ENCODE measurements at places on chromosomes 4 and X. TPM values are rescaled to one million over a fixed set of nuclear protein-coding genes. Genes with fewer than 3 reads are reported as not detected.

ZFP42 gene
- 0.14 TPM for total RNA-seq

HMX1 gene
- total RNA-seq, result not detected

ALPK1 gene
- total RNA-seq, result 25.7 TPM

ZMAT1 gene
- total RNA-seq, result 0.09 TPM

FAM184B gene
- under 0.01 TPM for total RNA-seq

SMR3A gene
- total RNA-seq, result not detected

CPZ gene
- total RNA-seq, result 14.5 TPM

ADH1A gene
- not detected for total RNA-seq

SLC49A3 gene
- 2.7 TPM for total RNA-seq

PABPC4L gene
- total RNA-seq, result 1.5 TPM

CHIC1 gene
- 7.5 TPM for total RNA-seq

PCDH7 gene
- 52.8 TPM for total RNA-seq

CRMP1 gene
- total RNA-seq, result under 0.01 TPM

LIMCH1 gene
- 16.5 TPM for total RNA-seq

RBMXL3 gene
- total RNA-seq, result not detected

CTAG1A gene
- not detected for total RNA-seq

PNCK gene
- total RNA-seq, result 0.74 TPM

H2BW2 gene
- not detected for total RNA-seq

NXT2 gene
- total RNA-seq, result 10.8 TPM

SSX4 gene
- not detected for total RNA-seq

OTUD6A gene
- not detected for total RNA-seq

ASMT gene
- total RNA-seq, result not detected

CUL4B gene
- 20.5 TPM for total RNA-seq

MAPK10 gene
- 14.4 TPM for total RNA-seq

TMEM31 gene
- 0.14 TPM for total RNA-seq

ANOS1 gene
- under 0.01 TPM for total RNA-seq

TRPC3 gene
- total RNA-seq, result 2.0 TPM

MID2 gene
- 13.1 TPM for total RNA-seq

IL13RA1 gene
- 56.0 TPM for total RNA-seq

FRMPD4 gene
- total RNA-seq, result 2.4 TPM

PDE6B gene
- total RNA-seq, result 1.3 TPM

SSX2 gene
- total RNA-seq, result not detected

ANAPC10 gene
- total RNA-seq, result 22.2 TPM

TMSB15C gene
- 3.3 TPM for total RNA-seq

AVPR2 gene
- not detected for total RNA-seq

PF4V1 gene
- 51.0 TPM for total RNA-seq

ARX gene
- not detected for total RNA-seq

SLC25A43 gene
- 11.7 TPM for total RNA-seq

SPRY1 gene
- total RNA-seq, result 13.6 TPM

PRDM5 gene
- 17.7 TPM for total RNA-seq

CD38 gene
- total RNA-seq, result 0.14 TPM

DHRSX gene
- total RNA-seq, result 27.6 TPM

SPON2 gene
- total RNA-seq, result 388 TPM

NLGN4X gene
- 0.55 TPM for total RNA-seq

EDA2R gene
- 13.6 TPM for total RNA-seq

VCX3B gene
- not detected for total RNA-seq

AMELX gene
- total RNA-seq, result not detected

SORCS2 gene
- total RNA-seq, result 1.1 TPM

AMTN gene
- not detected for total RNA-seq

HAUS7 gene
- total RNA-seq, result 7.5 TPM

SSX3 gene
- total RNA-seq, result not detected

C4orf50 gene
- not detected for total RNA-seq

IQSEC2 gene
- 5.1 TPM for total RNA-seq
